ENCODE measurements at places on chromosomes 1 and 21.
A peak's percentile ranks its signal among the peaks of the same experiment; 100 is the strongest.

- DNase-seq: no peak
These were observed 6.5 kb downstream of the S100A9 start for GRCh38 chr1:153364156-153364555.

- DNase-seq: no peak
These were observed 4.9 kb upstream of the B4GALT3 start for GRCh38 chr1:161182214-161182613.

DNA sequence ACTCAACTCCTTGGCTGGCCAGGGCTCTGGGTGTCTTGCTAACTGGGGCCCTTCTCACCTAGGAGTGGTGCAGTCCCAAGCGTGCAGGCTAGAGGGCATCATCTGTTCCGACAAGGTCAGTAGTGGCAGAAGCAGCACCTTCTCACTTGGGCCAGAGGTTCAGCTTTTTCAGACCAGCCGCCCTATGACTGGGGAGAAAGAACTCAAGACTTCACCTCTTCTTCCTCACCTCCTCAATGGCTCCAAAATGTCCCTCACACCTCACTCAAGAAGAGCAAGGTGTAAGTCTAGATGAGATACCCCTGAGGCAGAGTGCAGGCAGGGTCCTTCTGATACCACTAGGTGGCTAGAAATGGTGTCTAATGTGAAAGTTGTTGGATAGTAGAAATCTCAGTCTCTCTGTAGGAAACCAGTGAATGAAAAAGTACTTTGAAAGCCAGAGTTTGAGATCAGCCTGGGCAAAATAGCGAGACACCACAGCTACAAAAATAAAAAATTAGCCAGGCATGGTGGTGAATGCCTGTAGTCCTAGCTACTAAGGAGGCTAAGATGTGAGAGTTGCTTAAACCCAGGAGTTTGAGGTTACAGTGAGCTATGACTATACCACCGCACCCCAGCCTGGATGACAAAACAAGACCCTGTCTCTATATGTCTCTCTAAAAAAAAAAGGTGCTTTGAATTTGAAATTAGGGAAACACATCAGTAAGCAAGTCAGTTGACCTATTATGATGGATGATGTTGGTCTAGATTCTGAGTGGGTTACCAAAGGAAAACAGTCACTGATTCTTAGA is 8.6 kb upstream of the IL20 start:
- DNase-seq: no peak

GRCh38 chr1:212186427-212187207 is 98.6 kb upstream of the PPP2R5A start:
- DNase-seq: no peak

DNA sequence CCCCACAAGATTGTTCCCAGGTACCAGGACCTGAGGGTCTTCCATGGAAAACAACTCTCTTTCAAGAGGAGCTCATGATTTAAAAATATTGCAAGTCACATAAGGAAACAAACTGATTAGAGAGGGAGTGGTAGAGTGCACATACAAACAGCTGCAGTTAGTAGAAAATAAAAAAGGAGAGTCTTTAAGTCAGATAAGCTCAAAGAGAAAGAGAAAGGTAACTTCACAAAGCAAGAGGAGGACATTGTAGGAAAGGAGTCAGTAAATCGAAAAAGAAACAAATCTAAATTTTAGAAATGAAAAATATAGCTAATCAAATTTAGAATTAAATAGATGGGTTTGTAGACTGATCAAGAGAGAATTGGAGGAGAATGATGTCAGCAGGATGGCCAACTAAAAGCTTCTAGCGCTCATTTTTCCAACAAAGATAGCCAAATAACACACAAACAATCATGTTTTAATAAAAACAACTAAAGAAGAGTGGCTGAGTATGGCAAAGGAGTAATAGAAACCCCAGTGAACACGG is 86.1 kb upstream of the CD53 start:
- DNase-seq: no peak

- no peak for DNase-seq
These were observed 1829.2 kb downstream of the NCAM2 start for GRCh38 chr21:22827422-22827821.

DNA sequence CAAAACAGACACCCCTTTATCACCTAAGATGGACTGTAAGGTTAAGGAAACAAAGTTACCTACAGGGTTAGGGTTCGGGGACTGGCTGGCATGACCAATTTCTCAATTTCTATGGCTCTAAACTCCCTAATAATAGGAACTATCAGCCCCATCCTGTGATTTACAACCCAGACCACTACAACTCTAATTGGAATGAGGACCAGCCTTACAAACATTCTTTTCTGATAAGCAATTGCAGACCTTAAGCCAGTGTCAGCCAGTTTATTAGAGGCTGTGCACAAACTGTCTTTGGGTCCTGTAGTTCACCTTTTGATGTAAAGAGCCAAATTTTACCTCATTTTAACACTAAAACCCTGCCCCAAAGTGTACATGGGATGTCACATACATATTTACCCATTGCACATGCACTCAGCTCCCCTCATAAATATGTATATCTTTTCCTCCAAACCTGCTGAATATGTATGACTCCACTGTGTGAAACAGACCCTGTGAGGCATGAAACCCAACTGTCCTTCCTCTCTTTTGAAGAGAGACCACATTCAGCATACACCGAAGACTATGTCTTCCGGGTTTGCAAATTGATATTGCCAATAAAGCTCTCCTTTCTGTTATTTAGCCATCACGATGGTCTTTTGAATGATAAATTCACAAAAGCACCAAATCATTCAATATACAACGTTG is 7.3 kb upstream of the APP start:
- DNase-seq: no peak

- DNase-seq: no peak
These were observed 405.9 kb upstream of the RGS18 start for GRCh38 chr1:191752342-191752741.

DNA sequence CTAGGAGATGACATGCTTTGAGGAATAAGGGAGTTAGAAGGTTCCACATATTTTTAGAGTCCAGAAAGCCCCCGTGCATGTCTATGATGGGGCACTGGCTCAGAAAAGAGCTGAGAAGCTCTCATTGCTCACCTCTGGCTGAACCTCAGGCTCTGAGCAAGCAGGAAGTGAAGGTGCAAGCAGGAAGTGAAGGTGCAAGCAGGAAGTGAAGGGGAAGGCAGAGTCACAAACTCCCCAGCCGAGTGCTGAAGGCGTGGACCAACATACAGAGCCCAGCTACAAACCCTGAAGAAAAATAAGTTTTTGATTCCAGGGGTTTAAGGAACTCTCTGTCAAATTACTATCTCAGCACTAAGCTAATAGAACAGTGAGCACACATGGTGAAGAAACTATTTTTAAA is 7.0 kb downstream of the KRTAP10-8 start:
- DNase-seq: peak; percentile 29

DNA sequence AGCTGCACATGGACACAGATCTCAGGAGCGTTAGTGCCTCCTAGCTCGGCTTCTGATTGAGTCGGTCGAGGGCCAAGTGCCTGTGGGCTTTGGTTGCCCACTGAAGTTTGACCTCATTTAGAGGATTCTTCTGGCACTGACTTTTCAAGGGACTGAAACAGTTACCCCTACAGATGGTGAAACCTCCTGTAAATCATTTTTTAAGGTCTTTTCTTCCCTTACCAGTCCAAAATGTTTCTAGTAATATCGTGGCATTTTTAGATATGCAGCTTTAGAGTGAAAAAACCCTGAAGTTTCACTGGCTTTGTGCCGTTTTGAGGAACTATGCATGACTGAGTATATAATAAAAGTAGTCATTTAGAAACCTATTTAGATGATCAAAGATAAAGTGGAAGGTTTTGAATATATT is 34.7 kb upstream of the L1TD1 start:
- DNase-seq: no peak

DNA sequence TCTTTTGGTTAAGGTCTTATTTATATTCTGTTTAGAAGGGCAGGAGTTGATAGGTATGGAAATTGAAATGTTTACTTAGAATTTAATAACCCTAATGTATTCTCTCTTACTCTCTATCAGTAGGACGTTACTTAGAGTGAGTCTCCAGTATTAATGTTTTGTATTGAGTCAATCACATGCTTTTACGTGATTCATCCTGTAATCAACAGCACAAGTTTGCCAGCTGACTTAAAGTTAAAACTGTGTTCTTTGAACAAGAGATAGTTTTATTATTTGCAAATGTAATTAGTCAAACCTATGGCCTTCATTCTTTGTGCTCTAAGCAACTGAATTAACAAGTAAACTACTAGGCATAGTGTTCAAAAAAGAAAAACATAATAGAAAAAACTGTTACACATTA is 57.3 kb downstream of the PKN2 start:
- no peak for DNase-seq

DNA sequence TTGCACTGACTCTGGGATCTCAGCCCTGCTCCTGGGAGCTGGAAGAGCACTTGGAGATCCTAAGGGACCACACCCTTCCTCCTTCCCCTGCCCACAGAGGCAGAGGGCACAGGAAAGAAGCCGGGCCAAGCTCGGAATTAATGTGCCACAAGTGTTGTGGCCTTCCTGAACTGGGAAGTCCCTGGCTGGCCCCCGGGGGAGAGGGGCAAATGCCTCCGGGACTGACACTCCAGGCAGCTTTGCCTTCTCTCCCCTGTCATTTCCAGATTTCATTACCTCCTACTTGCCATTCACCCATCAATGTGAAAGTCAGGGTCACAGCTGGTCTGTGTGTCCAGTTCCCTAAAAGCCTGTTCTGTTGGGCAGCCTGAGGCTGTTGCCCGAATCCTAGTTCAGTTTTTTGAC is 21.7 kb downstream of the SESN2 start:
- DNase-seq: no peak

GRCh38 chr1:172105230-172105629 is 263.9 kb downstream of the DNM3 start:
- no peak for DNase-seq

GRCh38 chr1:54398963-54399528 is 7.1 kb downstream of the SSBP3 start:
- DNase-seq: no peak

DNA sequence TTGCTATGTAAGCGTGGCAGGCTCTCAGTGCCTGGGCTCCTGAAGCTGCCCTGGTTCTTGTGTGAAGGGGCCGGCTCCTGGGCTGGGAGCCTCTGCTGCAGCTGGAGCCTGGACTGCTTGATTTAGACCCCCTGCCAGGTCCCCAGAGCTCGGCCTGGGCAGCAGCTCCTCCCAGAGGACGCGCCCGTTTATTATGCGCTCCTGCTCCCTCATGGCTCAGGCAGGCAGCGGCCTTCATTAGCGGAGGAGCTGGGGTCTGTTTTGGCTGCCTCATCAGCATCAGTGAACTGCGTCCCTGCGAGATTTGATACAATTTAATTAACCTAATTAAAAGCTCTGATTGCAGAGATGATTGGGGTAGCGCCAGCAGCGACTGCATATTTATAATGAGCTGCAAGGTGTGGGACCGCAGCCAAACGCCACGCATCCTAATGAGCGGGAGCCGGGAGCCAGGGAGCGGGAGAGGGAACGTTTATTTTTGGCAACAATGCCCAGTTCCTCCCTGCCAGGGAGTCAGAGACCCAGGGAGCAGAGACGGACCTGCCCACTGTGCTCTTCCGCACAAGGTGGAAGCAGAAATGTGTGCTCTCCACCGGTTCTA is 16.6 kb downstream of the UTP11 start:
- no peak for DNase-seq

GRCh38 chr21:39675590-39675989 is 62.9 kb downstream of the B3GALT5 start:
- no peak for DNase-seq

GRCh38 chr1:230152999-230153398 is 86.0 kb downstream of the GALNT2 start:
- DNase-seq: no peak

GRCh38 chr1:201327687-201328240 is 44.5 kb downstream of the PKP1 start:
- DNase-seq: no peak

DNA sequence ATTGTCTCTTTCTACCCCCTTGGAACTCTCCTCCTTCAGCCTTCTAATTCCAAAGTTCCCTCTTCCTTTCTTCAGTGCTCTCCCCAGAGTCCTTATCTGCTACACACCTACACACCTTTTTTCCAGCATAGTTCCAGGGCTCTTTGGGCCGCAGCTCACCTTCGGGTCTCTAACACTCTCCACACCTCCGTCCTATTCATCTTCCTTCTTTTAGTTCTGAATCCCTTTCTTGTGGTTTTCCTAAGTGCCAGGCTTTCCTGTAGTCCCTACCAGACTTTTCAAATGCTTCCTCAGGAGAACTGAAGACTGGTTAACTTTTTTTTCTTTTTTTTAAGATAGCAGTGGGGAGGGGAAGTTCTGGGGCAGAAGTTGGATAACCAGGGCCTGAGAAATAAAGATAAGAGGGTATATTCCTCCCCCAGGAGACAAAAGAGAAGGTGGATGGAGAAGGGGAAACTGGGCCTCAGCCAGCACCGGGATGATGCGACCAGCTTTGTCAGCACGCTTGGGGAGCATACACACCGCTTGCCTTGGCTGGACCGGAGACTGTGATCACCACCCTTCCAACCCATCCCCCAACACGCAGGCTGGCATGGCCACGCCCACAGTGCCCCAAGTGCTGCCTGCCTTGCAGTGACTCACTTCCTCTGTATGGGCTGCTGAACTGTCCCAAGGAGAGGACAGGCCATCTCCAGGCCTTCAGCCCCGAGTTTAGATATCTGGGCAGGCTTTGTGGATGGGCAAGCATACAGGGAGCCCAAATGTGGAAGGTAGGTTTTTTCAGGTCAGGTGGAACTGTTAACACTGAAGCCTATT is 2.5 kb upstream of the CERS2 start:
- peak; percentile 37 for DNase-seq

GRCh38 chr1:26079960-26080814 is 12.8 kb upstream of the TRIM63 start:
- no peak for DNase-seq

GRCh38 chr1:90926971-90927370 is 94.9 kb downstream of the ZNF644 start:
- no peak for DNase-seq

DNA sequence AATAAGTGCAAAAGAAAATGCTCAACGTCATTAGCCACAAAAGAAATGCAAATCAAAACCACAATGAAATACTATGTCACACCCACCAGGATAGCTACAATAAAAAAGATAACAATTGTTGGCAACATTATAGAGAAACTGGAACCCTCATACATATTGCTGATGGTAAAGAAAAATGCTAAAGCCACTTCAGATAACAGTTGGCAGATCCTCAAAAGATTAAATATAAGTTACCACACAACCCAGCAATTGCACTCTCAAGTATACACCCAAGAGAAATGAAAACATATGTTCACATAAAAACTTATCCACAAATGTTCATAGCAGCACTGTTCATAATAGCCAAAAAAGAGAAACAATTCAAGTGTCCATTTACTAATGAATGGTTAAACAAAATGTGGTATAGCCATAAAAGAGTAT is 20.7 kb downstream of the TRIM33 start:
- no peak for DNase-seq

DNA sequence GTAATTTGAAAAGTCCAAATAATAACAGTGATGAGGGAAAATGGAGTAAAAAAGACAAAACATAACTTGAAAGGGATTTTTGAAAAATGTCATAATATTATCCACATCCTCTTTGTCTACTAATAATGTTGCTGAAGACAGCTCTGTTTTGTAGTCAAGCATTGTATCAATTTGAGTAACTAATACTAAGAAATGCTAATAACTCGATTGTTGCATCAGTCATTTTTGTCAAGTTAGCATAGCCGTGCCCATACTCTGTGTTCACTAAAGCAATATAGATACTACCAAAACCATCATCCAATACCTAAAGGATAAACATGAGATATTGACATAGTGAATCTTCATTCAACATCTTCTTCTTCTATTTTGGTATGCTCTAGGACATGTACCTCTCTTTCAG is 17.3 kb downstream of the PDC start:
- no peak for DNase-seq

- no peak for DNase-seq
These were observed 16.2 kb downstream of the SDCCAG8 start for GRCh38 chr1:243271996-243272395.

Data from stimulated activated CD4-positive, alpha-beta T cell treated with anti-CD3 and anti-CD28 coated beads, Interleukin-1b, Interleukin-23, amount 100 ng/mL, for 1 hour (primary cell).